ENCODE measurements at places on chromosomes 5 and 9. TPM values are rescaled to one million over a fixed set of nuclear protein-coding genes. Genes with fewer than 3 reads are reported as not detected.

ARRDC1 gene
- total RNA-seq = 135 TPM

PIP5K1B gene
- total RNA-seq = 57.0 TPM

PLAC8L1 gene
- 2.0 TPM for total RNA-seq

DNA sequence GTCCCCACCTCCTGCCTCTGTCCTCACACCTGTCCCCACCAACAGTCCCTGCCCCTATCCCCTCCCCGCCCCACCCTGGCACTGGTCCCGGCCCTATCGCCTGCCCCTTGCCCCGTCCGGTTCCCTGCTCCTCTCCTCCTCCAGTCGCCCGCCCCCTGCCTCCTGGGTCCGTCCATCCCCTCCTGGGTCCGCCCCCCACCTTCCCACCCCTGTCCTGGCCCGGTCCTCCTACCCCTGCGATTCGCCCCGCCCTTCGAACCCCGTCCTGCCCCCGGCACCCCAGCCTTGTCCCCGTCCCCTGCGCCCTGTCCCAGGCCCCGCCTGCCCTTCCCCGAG, 372 bp downstream of the EDF1 start:
- H3K4me3 ChIP-seq = peak overlapping the region; percentile 79
- H3K4me1 ChIP-seq = no peaks in the 10 kb centered on the region
- no peak for DNase-seq
- H3K36me3 ChIP-seq = peaks cover 31% of the 10 kb centered on the region
- no peaks in the 10 kb centered on the region for H3K27me3 ChIP-seq
- H3K27ac ChIP-seq = peak overlapping the region; percentile 99

DNA sequence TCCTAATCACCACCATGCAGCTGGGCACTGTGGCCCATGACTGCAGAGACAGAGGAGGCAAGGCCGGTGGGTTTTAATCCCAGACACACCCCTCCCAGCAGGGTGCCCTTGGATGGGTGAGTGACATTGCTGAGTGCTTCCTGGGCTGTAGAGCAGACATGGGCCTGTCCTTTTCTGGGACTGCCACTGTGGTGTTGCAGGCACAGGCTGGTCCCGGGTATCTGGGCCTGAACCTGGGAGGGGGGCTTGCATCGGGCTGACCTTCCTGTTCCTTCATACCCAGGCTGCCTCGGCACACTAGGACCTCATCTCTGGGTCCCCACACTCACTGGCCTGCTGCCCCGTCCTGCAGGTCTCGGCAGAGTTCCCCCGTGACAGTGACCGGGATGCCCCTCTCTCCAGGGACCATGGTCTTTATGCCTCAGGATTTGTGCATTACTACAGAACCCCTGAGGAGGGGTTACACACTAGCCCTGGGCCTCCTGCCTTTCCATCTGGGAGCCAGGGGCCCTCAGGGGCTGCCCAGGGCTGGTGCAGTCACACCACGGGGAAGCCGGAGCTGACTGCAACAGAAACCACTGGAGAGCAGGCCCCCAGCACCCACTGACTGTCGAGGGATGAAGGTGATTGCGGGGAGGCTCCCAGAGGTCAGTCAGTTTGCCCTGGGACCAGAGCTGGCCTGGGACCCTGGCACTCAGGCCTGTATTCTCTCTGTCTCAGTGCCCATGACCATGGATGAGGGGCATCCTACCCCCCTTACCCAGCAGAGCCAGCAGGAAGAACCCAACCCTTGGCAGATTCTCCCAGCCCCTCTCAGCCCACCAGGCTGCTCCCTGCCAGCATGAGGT, 8.9 kb upstream of the SLC25A48 start:
- peak; percentile 27 for DNase-seq
- H3K27ac ChIP-seq = no peak overlapping the region
- no peaks in the 10 kb centered on the region for H3K4me1 ChIP-seq
- H3K36me3 ChIP-seq = no peaks in the 10 kb centered on the region

GRCh38 chr5:158832096-158832685, 267.5 kb downstream of the EBF1 start:
- H3K27me3 ChIP-seq = no peaks in the 10 kb centered on the region
- no peak overlapping the region for H3K27ac ChIP-seq
- no peaks in the 10 kb centered on the region for H3K36me3 ChIP-seq
- H3K4me3 ChIP-seq = no peak overlapping the region
- DNase-seq = no peak

- H3K4me3 ChIP-seq = no peak overlapping the region
- no peak for DNase-seq
- no peaks in the 10 kb centered on the region for H3K4me1 ChIP-seq
- no peaks in the 10 kb centered on the region for H3K36me3 ChIP-seq
- no peak overlapping the region for H3K27ac ChIP-seq
- H3K27me3 ChIP-seq = no peaks in the 10 kb centered on the region
Measured at GRCh38 chr5:98765815-98766214, 7.6 kb upstream of the RGMB start.
